ENCODE measurements at places on chromosomes 6 and 20. TPM values are rescaled to one million over a fixed set of nuclear protein-coding genes. Genes with fewer than 3 reads are reported as not detected.

GRCh38 chr20:18046535-18046934 is 11.2 kb downstream of the OVOL2 start:
- DNase-seq = no peak

Gene WFDC10B
- total RNA-seq = not detected

DNA sequence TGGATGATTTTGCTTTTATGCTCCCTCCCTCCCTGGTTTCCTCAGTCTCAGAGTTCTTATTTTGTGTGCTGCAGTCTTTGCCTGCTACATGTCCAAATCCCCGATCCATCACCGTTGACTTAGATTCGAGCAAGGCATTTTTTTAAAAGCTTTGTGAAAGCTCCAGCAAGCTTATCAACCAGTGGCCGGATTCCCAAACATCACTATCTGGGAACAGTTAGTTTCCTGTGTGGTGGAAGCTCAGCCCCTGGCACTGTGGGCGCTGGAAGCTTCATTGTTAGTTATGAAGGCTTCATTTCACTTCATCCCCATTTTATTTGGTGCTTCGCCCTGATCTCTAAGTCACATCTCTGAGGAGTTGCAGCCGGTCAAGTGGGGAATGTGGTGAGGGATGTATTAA is 44.7 kb downstream of the DEK start:
- no peak for DNase-seq

Gene MYLK4
- total RNA-seq = 0.44 TPM

DNA sequence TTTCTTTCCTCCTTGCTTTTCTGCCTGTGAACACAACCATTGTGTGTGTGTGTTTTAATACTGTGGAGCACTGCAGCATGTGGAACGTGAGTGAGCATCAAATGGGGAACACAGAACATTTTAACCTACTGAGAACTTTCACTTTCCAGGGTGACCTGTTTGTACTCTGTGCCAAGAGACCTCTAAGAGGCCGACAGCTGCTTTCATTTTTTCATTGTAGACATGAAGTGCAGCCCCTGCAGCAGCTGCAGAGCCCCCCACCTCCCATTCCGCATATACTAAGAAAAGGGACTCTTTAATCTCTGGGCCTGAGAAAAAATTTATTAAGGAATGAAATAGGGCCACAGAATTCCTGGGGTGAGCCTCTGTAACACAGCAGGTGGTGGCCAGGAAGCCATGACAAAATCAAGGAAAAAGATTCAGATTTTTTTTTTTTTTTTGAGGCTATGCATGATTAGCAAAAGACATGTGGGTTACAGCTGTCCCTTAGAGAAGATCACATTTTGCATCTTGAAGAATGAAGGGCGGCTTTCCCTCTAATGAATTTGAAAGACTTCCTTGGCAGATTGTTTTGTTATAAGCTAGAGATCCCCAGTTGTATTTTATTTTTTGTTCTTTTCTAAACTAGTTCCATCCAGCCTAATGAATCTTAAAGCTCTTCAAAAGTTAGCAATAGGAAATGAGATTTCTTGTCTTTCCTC is 503.4 kb downstream of the CD109 start:
- DNase-seq = no peak

Gene GSTA2
- not detected for total RNA-seq

DNA sequence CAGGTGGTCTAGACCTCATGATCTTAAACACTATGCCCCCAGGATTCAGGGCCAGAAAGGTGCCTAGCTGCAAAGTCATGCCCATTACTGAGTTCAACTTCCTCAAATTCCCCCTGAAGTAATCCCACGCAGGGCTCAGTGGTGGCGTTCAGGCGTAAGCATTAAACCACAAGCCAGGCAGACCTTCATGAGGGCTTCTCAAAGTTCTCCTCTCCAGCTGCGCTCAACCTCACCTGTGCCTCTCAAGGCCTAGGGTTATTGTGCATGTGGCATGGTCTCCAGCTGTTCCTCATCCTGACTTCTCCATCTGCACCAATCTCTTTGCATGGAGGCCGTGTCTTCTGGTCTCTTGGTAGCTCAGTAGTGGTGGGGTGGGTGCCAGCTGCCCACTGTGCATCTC is 113.6 kb downstream of the TSHZ2 start:
- DNase-seq = no peak

Gene EZR
- total RNA-seq = 201 TPM

GRCh38 chr6:47686411-47686810 is 12.0 kb upstream of the ADGRF4 start:
- DNase-seq = no peak

Gene PAK5
- total RNA-seq = not detected

Gene SLC26A8
- not detected for total RNA-seq

Gene TMEM200A
- total RNA-seq = 1.4 TPM
